Chondrocyte (in vitro differentiated cells): ENCODE measurements at places on chromosomes 13 and 19. TPM values are rescaled to one million over a fixed set of nuclear protein-coding genes. Genes with fewer than 3 reads are reported as not detected.

Gene FCAR
- total RNA-seq: not detected in 3 replicates

Gene SHISA2
- 59.5 to 115 TPM (median 113 TPM) in 3 replicates for total RNA-seq

Gene DMWD
- 77.6 to 83.0 TPM (median 79.4 TPM) in 3 replicates for total RNA-seq

DNA sequence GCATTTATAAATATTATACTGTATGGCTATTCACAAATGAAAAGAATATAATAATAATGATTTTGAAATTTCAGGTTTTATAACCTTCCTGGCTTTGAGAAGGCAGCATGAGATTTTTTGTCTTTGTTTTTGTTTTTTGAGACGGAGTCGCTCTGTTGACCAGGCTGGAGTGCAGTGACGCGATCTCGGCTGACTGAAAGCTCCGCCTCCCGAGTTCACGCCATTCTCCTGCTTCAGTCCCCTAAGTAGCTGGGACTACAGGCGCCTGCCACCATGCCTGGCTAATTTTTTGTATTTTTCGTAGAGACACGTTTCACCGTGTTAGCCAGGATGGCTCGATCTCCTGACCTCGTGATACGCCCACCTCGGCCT, 64.1 kb downstream of the ZNF429 start:
- H3K27me3 ChIP-seq: no peaks in the 10 kb centered on the region
- no peaks in the 10 kb centered on the region for H3K4me1 ChIP-seq
- H3K27ac ChIP-seq: no peak overlapping the region
- no peaks in the 10 kb centered on the region for H3K36me3 ChIP-seq

DNA sequence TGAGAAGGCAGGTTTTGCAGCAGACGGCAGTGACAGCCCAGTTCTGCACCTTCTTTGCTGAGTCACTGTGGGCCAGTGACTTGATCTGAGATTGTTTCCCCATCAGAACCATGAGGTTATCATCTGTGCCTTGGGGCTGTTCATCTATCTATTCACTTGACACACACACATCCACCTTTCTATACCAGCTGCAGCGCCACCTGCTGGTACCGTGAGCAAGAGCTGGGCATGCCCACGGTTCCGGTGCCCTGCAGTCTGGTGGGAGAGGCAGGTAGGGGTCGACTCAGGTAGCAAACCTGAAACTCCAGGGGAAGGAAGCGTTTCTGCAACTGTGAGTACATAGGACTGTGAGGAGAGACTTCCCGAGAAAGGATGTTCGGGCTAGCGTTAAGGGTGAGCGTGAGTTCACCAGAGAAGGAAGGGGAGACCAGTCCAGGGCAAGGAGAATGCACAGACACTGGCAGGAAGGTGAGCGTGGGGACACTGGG, 7.5 kb upstream of the LIN7B start:
- peaks cover 28% of the 10 kb centered on the region for H3K36me3 ChIP-seq
- H3K27ac ChIP-seq: no peak overlapping the region
- H3K4me1 ChIP-seq: peaks cover 26% of the 10 kb centered on the region
- no peak overlapping the region for H3K4me3 ChIP-seq
- no peak for DNase-seq

GRCh38 chr13:89061821-89062220, 1390.7 kb downstream of the SLITRK5 start:
- no peaks in the 10 kb centered on the region for H3K4me1 ChIP-seq
- H3K27ac ChIP-seq: no peak overlapping the region
- H3K36me3 ChIP-seq: no peaks in the 10 kb centered on the region
- no peaks in the 10 kb centered on the region for H3K27me3 ChIP-seq
- H3K4me3 ChIP-seq: no peak overlapping the region

DNA sequence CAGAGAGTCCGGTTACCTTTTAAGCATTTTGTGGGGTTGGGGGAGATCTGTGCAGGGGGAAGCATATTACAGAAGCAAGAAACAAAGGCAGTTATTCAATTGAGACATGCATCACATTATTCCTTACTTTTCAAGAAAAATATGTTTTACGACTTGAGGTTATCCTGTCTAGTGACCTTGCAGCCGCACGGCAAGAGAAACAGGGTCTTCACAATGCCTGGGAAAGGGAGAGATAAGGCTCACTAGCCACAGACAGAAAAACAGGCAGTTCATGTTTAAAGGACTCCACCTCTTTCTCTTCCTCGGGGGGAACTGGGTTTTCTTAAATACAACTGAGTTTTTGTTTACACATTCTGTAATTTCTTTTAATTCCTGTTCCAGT, 536 bp upstream of the NCR1 start:
- no peaks in the 10 kb centered on the region for H3K27me3 ChIP-seq
- peak; percentile 1 for DNase-seq
- no peak overlapping the region for H3K27ac ChIP-seq
- no peaks in the 10 kb centered on the region for H3K4me1 ChIP-seq
- no peaks in the 10 kb centered on the region for H3K36me3 ChIP-seq

GRCh38 chr19:17787274-17787913, 7.5 kb upstream of the B3GNT3 start:
- peaks cover 8% of the 10 kb centered on the region for H3K27me3 ChIP-seq
- no peak for DNase-seq
- H3K4me1 ChIP-seq: peaks cover 2% of the 10 kb centered on the region
- H3K27ac ChIP-seq: no peak overlapping the region

- H3K27ac ChIP-seq: no peak overlapping the region
- no peak for DNase-seq
- H3K4me1 ChIP-seq: peaks cover 5% of the 10 kb centered on the region
- H3K36me3 ChIP-seq: peaks cover 1% of the 10 kb centered on the region
- no peak overlapping the region for H3K4me3 ChIP-seq
These were observed 392.5 kb upstream of the DACH1 start for GRCh38 chr13:72259528-72259927.

GRCh38 chr13:33150126-33150525, 133.9 kb downstream of the KL start:
- peaks cover 78% of the 10 kb centered on the region for H3K4me1 ChIP-seq
- DNase-seq: no peak
- H3K27ac ChIP-seq: peak overlapping the region; percentile 62
- no peaks in the 10 kb centered on the region for H3K27me3 ChIP-seq

GRCh38 chr13:84646957-84647356, 764.7 kb upstream of the SLITRK1 start:
- H3K36me3 ChIP-seq: no peaks in the 10 kb centered on the region
- no peak overlapping the region for H3K4me3 ChIP-seq
- DNase-seq: no peak
